GM13977 (cell line): ENCODE measurements at places on chromosomes 4 and X.

- peak; percentile 73 for DNase-seq
These were observed 150.9 kb downstream of the SHROOM3 start for GRCh38 chr4:76585897-76586360.

DNA sequence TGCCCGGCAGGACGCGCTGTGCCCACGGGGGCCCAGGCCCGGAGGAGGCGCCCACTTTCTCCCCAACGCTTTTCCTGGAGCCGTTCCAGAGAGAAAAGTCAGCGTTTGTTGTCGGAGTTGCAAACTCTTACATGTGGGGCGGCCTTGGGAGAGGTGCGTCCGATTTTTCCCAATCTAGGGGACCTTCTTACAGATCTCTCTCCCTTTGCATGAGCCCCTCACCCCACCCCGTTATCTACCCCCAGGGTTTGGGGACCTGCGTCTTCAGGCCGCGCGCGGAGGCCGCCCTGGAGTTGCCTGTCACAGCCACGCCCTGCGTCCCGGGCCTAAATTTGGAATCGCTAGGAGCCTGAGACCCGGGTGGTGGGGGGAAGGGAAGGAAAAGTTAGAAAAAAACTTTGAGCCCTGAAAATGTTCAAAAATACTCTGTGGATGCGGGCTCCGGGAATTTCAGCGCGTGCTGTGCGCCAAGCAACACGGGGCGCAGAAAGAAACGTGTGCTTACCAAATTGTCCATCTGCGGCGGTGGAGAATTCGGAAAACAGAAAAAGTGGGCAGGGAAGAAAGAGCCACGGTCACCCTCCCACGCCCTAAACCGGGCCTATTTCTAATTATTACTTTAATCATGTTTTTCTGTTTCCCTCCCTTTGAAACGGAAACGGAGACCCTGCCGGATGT lies 587 bp downstream of the CD99 start:
- peak; percentile 39 for DNase-seq

DNA sequence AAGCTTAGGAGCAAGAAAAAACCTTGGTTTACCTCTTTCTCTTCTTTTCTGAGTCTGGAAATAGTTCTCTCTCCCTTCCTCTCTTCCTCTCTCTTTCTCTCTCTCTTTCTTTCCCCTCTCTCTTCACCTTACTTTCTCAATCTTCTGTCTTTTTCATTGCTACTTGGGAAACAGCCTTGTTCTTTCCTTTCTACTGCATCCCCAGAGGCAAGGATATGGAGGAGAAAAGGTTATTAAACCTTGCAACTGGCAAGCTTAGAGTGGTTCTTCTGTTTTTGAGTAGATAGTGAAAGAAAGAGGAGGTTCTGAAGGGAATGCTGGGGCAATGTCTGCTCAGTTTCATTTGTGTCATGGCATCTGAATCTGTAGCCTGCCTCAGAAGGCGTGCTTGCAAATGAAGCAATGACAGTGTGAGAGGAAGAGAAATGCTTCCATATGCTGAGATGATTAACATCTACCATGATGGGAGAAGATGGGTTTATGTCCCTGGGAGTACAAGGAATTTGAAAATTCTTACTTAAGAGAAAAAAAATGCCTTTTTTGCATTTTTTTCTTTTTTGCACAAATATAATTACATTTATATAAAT lies 190.6 kb downstream of the CEP135 start:
- no peak for DNase-seq

DNA sequence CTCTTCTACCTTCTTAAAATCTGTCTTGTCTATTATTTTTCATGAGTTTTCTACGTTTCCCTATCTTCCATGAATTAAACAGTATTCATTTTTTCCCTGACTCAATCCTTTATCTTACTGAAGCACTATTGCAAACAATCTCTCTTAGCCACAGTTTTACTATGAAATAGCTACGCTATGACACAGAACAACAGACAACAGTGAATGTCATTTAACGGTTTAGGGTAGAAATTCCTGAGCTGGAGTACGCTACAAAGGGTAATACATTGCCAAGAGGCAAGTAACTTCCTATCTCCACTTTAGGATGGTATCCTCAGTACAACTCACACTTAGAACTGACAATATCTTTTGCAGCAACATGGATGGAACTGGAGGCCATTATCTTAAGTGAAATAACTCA lies 552.6 kb downstream of the INPP4B start:
- no peak for DNase-seq
